NCI-H69 (cell line): ENCODE measurements at places on chromosomes 6 and 20.
A peak's percentile ranks its signal among the peaks of the same experiment; 100 is the strongest.

DNA sequence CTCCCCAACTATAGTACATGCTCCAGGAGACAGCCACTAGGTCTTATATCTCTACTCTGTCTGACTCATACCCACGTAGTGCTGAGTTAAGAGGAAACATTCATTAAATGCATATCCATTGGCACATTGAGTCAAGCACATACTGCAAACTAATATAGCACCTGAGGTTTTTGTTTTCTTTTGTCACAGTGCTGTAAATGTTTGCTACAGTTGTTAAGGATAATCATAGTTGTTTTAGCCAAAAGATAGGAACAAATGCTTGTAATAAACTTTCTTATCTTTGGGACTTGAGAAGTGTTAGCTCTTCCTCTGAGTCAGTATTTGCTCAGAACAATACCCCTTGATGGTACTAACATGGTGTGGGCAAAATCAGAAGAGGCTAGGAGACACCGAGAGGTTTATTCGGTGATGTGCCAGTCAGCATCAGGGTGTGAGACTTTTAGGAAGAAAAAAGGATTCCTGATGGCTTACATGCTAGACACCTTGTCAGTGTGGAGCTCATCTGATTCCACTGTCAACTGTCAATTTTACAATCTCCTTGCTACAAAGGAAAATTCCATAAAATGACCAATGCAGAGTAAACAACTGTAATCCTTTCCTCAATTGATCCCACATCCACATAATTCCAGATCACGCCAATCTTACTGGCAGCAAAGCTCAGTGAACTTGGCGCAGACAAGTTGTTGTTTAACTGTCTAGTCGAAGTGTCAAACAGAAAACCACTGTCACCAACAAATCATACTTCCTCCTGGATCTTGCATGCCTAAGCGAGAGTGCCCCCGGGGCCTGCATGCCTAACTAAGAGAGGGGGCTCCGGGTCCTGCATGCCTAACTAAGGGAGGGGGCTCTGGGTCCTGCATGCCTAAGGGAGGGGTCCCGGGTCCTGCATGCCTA, 36.1 kb downstream of the ELOVL2 start:
- no peak for DNase-seq

GRCh38 chr6:135328136-135328535, 147.0 kb downstream of the MYB start:
- DNase-seq, result no peak

DNA sequence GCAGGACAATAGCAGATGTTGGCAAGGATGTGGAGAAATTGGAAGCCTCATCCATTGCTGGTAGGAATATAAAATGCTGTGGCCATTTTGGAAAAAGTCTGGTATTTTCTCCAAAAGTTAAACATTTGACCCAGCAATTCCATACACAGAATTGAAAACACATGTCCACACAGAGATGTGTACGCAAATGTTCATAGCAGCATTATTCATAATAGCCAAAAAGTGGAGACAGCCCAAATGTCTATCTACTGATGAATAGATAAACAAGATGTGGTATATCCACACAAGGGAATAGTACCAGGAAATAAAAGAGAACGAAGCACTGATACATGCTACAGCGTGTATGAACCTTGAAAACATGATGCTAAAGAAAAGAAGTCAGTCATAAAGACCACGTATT, 40.5 kb downstream of the CFAP61 start:
- DNase-seq, result no peak

DNA sequence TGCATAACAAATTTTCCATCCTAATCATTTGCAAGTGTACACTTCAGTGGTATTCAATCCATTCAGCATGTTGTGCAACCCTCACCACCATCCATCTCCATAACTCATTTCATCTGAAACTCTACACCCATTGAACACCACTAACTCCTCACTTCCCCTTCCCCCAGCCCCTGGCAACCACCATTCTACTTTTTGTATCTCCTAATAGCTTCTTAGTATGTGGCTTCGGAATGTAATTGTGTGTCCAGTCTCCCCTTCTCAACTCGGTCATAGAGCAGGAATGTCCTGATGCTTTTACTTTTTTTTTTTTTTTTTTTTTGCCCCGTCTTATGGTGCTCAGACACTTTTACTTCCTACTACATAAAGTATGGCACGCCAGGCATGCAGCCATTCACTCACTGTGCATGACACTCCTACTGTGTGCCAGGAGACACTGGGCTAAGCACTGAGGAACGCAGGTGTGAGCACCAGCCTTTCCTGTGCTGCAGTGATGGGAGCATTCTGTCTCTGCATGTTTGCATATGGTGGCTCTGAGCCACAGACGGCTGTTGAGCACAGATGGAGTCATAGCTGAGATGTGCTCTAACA, 15.3 kb downstream of the HCK start:
- DNase-seq, result peak; percentile 17

DNA sequence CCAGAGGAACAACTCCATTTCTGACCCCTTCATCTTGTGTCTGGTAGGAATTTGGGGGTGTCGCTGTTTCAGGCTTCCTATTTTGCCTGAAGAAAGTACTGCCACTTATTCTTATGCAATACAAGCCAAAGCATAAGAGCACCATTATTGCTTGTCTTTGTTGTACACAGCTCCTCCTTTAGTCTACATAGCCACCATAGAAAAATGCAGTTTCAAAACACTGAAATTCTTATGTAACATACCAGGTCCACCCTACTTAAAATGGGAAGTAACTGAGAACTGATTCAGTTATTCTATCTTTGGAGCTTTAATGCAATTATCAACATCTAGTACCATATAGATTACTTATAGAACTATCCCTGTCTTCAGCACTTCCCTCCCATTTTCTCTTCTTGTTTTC, 255.5 kb downstream of the ARHGAP18 start:
- no peak for DNase-seq
